ENCODE measurements at places on chromosomes 3 and 15.

DNA sequence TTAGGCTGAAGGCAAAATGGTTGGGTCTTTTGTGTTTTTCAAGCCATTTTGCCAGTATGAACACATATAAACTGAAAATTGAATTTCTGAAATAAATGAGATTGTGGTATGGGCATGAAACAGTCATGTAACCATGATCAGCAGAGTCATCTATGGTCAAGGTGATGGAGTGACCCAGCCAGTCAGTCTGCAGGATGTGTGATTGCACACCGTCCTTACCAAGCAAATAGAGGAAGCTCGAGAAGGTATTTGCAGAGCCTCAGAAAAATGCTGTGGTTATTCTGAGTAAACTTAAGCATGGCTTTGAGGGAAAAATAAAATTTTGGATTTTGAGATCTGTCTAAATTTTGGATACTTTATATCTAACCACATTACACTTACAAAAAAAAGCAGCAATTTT is 95.9 kb upstream of the RNF7 start:
- DNase-seq: no peak

DNA sequence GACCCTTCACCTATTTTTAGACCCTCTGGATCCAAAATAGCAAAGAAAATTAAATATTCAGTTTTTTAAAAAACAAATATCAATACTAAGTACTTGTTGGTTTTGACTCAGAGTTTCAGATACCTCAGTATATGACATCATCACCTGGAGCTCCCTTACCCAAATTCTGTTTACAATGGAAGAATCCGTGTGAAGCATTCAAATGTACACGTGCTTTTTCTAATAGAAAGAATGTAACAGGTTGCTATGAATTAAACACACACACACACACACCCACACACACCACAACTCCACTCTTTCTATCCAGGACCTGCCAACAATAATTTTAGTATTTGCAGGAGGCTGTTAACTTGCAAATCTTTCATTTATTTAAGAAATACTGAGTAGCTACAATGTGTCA is 221.8 kb downstream of the THRB start:
- DNase-seq: peak; percentile 88

- DNase-seq: peak; percentile 91
Measured at GRCh38 chr3:88986834-88987233, 120.6 kb upstream of the EPHA3 start.

GRCh38 chr3:153291059-153291685 is 129.1 kb downstream of the RAP2B start:
- peak; percentile 56 for DNase-seq

DNA sequence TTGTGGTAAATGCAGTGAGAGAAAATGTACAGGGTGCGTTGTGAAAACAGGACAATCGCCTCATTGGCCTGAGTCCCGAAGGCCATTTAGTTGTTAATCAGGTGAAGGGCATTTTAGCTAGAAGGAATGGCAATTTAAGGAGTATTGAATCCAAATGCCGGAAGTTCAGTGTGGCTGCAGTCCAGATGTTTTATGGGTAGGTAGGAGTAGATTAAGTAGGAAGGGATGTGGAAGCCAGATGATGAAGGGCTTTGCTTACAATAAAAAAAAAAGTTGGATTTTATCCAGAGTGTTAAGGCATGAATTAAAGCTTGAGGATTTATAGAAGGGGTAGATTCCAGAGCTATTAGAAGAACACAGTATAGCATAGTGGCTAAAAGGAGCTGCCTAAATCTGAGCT is 572.7 kb downstream of the NLGN1 start:
- DNase-seq: no peak

- no peak for DNase-seq
Measured at GRCh38 chr3:134066651-134067530, 37.2 kb upstream of the SLCO2A1 start.

GRCh38 chr3:112403103-112403502 is 70.1 kb downstream of the CD200 start:
- DNase-seq: no peak
